ENCODE measurements at places on chromosomes 16 and 17.

GRCh38 chr17:1617620-1618174 is 10.9 kb downstream of the SLC43A2 start:
- DNase-seq: no peak

DNA sequence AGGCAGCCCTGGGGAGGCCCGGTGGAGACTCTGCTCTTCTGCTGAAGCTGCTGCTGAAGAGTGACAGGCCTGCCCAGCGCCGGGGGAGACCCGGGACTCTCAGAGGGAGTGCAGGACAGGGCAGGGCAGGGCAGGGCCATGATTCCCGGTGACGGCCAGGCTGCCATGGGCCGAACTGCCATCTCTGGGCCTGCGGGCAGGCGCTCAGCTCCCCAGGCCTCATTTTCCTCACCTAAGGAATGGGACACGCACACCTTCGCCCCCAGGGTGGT is 22.6 kb upstream of the SSTR5 start:
- DNase-seq: no peak

DNA sequence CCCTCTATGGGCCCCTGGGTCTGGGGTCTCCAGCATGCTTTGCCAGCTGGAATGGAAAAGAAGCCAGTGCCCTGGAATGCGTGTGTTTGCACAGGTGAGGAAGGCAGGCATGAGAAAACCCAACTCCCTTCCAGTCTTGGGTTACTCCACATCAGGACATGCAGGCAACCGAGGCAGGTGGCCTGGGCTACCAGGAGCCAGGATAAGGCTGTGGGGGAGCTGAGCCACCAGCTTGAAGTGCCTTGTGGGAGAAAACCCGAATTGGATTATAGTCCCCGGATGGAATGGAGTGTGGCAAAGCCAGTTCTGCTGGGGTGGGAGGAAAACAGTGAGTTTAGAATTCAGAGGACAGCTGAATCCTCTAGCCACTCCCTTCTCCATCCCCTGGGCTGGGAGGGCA is 7.2 kb downstream of the SRCIN1 start:
- DNase-seq: peak; percentile 13

GRCh38 chr16:58306327-58306726 is 11.5 kb upstream of the PRSS54 start:
- no peak for DNase-seq

- DNase-seq: no peak
Measured at GRCh38 chr16:2031081-2031577, 4.4 kb downstream of the NHERF2 start.
